Glutamatergic neuron (in vitro differentiated cells): ENCODE measurements at places on chromosomes 3 and 15. TPM values are rescaled to one million over a fixed set of nuclear protein-coding genes. Genes with fewer than 3 reads are reported as not detected.

GNB4 gene
- total RNA-seq, result 19.1 TPM

CLRN1 gene
- total RNA-seq, result not detected

INSYN1 gene
- total RNA-seq, result 86.6 TPM

TM4SF4 gene
- not detected for total RNA-seq

TMEM202 gene
- total RNA-seq, result not detected

GOLGA6B gene
- total RNA-seq, result not detected

SYNPR gene
- total RNA-seq, result 6.1 TPM

SLC28A2 gene
- total RNA-seq, result not detected

C3orf52 gene
- total RNA-seq, result 1.4 TPM

AQP9 gene
- total RNA-seq, result not detected

SOX14 gene
- not detected for total RNA-seq

MCF2L2 gene
- 18.1 TPM for total RNA-seq

CPOX gene
- total RNA-seq, result 11.5 TPM

CPNE4 gene
- 2.7 TPM for total RNA-seq

SEMA6D gene
- total RNA-seq, result 255 TPM

WDR6 gene
- 236 TPM for total RNA-seq

TMEM207 gene
- total RNA-seq, result not detected

PFN2 gene
- 364 TPM for total RNA-seq

SERPINI2 gene
- not detected for total RNA-seq

TNFAIP8L3 gene
- not detected for total RNA-seq

SMCO1 gene
- not detected for total RNA-seq

FAM107A gene
- not detected for total RNA-seq

PLSCR5 gene
- not detected for total RNA-seq

CCR5 gene
- total RNA-seq, result not detected

COL6A5 gene
- total RNA-seq, result not detected

CHMP2B gene
- total RNA-seq, result 7.2 TPM

RTP3 gene
- not detected for total RNA-seq

RLBP1 gene
- total RNA-seq, result not detected

KCNAB1 gene
- total RNA-seq, result 16.5 TPM

IGSF10 gene
- total RNA-seq, result 0.05 TPM

GABRR3 gene
- not detected for total RNA-seq

SPINK8 gene
- total RNA-seq, result not detected

U2SURP gene
- 105 TPM for total RNA-seq

OIP5 gene
- 1.5 TPM for total RNA-seq

TICRR gene
- 2.7 TPM for total RNA-seq

PIF1 gene
- total RNA-seq, result 8.6 TPM

LTF gene
- not detected for total RNA-seq

FOXL2NB gene
- total RNA-seq, result 0.15 TPM

C2CD4B gene
- not detected for total RNA-seq

HYAL3 gene
- total RNA-seq, result 6.9 TPM

ISLR2 gene
- total RNA-seq, result 21.1 TPM

CACNA2D3 gene
- 10.0 TPM for total RNA-seq

ACKR4 gene
- 0.22 TPM for total RNA-seq

ZMAT3 gene
- total RNA-seq, result 14.0 TPM

SLC22A14 gene
- 0.93 TPM for total RNA-seq

CADPS gene
- 265 TPM for total RNA-seq

IL17RD gene
- 31.1 TPM for total RNA-seq

TRPM1 gene
- total RNA-seq, result not detected

BUB1B gene
- 16.5 TPM for total RNA-seq

ZBED2 gene
- total RNA-seq, result not detected

SLC9C1 gene
- not detected for total RNA-seq

ADGRG7 gene
- total RNA-seq, result not detected

MINAR1 gene
- total RNA-seq, result 8.5 TPM

SMAD6 gene
- 0.83 TPM for total RNA-seq

GPR87 gene
- not detected for total RNA-seq

ZDHHC23 gene
- total RNA-seq, result 1.6 TPM

DUOX2 gene
- not detected for total RNA-seq

PTH1R gene
- total RNA-seq, result 0.29 TPM

DLEC1 gene
- total RNA-seq, result 0.42 TPM
